Urinary bladder (tissue), 4 donors: ENCODE measurements at places on chromosomes 12 and 14.

- DNase-seq = no peak
These were observed 233.0 kb downstream of the LRFN5 start for GRCh38 chr14:41839661-41840060.

DNA sequence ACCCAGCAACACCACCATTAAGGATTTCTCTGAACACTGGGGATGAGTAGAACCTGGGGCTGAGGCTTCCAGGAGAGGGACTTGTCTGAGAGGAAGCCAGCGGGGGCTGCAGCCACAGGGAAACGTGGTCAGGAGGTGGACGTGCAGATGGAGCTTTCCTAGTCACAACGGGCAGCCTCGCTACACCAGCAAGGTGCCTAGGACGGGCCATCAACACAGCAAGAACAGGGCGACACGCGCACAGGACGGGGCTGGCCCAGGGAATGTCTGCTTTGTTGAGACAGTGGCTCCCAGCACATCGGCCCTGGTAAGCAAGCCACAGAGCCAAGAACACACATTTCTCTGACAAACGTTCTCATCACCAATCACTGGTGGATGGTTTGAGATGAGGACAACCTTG lies 25.3 kb downstream of the ANKLE2 start:
- DNase-seq = no peak

DNA sequence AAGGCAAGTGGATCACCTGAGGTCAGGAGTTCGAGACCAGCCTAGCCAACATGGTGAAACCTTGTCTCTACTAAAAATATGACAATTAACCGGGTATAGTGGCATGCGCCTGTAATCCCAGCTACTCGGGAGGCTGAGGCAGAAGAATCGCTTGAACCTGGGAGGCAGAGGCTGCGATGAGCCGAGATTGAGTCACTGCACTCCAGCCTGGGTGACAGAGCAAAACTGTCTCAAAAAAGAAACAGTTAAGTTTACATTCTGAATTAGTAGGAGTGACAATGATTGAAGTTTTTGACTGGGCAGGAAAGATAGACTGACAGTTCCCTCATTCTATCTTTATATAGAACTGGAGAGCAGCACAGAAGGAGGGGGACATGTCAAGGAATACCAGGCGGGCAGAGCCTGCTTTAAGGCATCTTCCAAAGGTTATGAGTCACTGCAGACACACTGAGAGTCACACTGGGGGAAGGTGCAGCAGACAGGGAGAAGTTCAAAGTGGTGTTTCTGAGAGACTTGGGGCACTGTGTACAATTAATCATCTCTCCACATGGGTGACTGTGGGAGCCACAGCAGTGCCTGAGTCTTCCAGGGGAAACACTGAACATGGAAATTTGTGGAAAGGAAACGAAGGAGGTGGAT lies 42.8 kb upstream of the RNASE3 start:
- DNase-seq = no peak

GRCh38 chr12:117060929-117061305 lies 38.3 kb downstream of the TESC start:
- DNase-seq = no peak

DNA sequence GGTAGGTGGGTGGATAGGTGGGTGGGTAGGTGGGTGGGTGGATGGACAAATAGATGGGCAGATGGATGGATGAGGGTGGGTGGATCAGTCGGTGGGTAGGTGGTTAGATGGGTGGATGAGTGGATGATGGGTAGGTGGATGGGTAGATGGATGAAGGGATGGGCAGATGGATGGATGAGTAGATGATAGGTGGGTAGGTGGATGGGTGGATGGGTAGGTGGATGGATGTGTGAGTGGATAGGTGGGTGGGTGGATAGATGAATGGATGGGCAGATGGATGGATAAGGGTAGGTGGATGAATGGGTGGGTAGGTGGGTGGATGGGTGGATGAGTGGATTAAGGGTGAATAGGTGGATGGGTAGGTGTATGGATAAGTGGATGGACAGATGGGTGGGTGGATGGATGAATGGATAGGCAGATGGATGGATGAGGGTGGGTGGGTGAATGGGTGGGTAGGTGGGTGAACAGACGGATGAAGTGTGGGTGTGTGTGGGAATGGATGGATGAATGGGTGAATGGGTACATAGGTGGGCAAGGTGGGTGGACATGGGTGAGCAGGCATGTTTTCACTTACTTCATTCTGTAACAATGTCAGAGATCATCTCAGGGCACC lies 3.3 kb upstream of the INF2 start:
- DNase-seq = no peak
